Caki2 (cell line): ENCODE measurements at places on chromosomes 1 and 21. TPM values are rescaled to one million over a fixed set of nuclear protein-coding genes. Genes with fewer than 3 reads are reported as not detected.

DNA sequence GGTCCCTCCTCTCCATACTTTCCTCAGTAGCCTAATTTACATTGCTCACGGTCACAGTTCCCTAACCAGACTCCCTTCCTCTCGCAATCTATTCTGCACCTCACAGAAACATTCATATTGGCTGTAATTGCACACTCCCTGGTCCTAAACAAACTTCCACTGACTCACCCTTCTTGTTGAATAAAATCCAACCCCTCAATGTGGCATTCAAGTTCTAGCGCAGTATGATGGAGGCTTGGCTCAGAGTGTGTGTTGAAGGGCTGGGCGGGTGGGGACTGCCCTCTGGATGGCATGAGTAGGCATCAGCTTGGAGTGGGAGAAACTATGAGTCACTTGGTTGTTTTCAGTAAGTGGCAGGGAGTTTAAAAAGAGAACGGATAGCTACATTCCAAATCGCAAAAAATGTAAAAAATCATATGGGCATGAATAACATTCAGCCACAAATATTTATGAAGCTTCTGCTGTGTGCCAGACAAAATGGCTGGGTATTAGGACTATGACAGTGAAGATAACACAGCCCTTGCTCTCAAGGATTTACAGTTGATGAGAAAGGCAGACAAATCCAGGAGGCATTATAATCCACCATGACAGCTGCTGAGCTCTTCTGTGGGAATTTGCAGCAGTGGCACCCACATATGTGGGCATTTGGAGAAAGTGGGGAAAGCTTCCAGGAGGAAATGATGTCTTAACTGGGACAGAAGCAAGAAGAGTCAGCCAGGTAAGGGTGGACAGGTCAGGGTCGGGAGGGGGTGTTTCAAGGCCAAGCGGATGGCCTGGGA lies 42.2 kb upstream of the LYST start:
- DNase-seq: peak; percentile 88

DNA sequence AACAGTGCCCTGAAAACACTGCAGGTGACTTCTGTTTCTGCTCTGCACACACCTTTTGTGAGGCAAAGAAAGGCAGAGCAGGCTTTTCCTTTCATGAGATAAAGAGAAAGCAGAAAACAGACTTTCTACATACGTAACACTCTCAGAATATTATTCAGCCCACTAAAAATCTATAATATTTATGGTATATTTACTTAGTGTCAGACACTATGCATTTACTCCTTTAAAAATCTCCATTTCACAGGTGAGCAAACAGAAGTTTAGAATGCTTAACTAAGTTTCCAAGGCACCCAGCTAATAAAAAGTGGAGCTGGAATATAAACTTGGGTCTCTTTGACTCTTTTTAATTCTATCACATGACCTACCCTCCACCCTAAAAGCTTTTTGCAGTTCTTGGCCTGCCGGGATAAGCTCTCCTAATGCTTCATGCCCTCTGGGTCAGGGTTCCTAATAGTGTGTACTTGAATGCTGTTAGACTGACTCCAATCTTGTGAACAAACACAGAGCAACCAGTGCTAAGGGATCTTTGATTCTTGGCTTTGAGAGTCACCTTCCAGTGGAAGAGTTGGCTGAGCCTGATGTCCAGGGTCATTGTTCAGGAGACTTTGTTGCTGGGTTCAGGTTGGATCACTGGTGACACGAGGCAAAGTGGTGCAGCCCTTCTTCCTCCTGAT lies 27.2 kb downstream of the PROK1 start:
- no peak for DNase-seq

DNA sequence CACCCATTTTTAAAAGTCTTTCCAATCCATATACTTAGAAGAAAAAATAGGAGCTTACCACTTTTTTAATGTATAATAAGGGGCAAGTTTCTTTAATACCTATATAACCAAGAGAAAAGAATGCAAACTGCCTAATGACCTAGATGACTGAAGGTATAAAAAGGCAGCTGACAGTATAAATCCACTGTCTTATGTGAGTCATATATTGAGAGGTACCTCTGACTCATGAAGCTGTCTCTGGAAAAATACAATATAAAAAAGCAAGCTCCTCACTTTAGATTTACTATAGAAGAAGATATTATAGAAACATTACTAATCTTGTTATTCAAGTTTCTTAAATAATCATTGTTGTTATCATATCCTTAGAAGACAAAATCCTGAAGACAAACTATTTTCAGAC lies 144.2 kb downstream of the VAV3 start:
- DNase-seq: no peak

- DNase-seq: no peak
Observed at GRCh38 chr1:26717017-26717491, 21.2 kb downstream of the ARID1A start.

DNA sequence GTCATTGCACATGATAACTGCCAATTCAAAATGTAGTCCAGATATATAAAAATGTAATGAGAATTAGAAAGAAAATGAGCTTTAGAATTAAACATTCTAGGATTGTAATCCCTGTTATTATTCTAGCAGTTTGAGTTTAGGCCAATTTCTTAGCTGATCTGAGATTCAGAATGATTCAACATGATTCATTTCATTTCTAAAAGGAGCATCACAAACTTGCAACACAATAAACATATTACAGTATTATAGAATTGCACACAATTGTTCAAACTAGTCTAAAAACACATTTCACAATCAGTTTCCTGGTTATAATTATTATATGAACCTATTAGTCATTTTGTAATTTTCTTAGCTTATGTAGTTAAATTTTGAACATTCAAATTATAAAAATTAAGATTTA lies 43.3 kb upstream of the TSHB start:
- DNase-seq: no peak

- DNase-seq: no peak
Observed at GRCh38 chr1:87305151-87305550, 23.5 kb upstream of the LMO4 start.

GRCh38 chr1:116716391-116716790 lies 37.8 kb upstream of the CD2 start:
- DNase-seq: no peak

GRCh38 chr1:33093004-33093403 lies 12.1 kb downstream of the AZIN2 start:
- DNase-seq: no peak

GRCh38 chr1:21631944-21632887 lies 36.9 kb downstream of the RAP1GAP start:
- peak; percentile 77 for DNase-seq

- DNase-seq: no peak
Observed at GRCh38 chr1:172556461-172556860, 23.5 kb downstream of the SUCO start.

DNA sequence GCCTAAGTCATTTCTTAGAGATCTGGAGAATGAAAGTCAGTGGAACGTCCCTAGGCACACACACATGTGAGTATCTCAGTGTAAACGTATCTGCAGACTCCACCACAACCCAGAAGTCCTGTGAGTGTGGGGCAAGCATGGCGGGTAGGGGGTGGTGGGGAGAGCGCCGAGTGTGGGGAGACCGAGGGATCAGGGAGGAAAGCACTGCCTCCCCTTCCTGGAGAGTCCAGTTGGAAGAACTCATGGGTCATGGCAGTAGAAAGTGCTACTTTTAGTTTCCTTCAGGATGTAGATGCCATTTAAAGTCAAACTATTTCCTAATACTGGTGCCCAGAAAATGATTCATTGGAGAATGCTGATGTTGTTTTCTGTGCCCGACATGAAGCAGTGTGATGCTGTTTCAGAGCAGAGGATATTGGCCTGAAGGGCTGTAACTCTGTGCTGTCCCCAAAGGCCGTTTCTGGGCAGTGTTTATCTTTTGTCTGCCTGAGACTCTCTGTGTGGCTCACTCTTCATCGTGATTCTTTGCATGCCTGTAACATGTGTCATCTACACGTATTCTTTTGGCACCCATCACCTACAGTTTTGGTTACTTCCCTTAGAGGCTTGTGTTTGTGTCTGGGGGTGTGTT lies 45.7 kb upstream of the TSPAN2 start:
- DNase-seq: peak; percentile 40

DNA sequence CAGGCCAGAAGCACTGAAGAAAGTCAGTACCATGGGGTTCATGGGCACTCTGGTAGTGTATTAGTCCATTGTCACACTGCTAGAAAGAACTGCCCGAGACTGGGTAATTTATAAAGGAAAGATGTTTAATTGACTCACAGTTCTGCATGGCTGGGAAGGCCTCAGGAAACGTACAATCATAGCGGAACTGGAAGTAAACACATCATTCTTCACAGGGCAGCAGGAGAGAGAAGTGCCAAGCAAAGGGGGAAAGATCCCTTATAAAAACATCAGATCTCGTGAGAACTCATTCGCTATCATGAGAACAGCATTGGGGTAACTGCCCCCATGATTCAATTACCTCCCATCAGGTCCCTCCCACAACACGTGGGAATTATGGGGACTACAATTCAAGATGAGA lies 20.2 kb upstream of the ROR1 start:
- no peak for DNase-seq

DNA sequence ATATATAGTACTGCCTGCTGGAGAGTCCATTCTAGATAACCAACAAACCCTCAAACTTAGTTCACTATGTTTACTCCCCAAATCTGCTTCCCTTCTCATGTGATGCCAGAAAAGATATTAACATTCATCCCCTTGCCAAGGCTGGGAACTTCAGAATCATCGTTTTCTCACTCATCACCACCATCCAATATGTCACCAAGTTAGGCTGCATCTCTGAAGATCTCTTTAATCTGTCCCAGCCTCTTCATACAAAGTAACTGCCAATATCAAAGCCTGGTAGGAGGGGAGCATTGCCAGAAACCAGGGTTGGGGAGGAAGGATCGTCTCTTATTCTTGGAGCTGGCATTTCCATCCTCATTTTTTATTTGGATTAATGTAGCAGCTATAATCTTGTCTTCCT lies 71.6 kb downstream of the XCL2 start:
- DNase-seq: no peak

GRCh38 chr1:101069158-101069557 lies 43.6 kb upstream of the DPH5 start:
- no peak for DNase-seq

DNA sequence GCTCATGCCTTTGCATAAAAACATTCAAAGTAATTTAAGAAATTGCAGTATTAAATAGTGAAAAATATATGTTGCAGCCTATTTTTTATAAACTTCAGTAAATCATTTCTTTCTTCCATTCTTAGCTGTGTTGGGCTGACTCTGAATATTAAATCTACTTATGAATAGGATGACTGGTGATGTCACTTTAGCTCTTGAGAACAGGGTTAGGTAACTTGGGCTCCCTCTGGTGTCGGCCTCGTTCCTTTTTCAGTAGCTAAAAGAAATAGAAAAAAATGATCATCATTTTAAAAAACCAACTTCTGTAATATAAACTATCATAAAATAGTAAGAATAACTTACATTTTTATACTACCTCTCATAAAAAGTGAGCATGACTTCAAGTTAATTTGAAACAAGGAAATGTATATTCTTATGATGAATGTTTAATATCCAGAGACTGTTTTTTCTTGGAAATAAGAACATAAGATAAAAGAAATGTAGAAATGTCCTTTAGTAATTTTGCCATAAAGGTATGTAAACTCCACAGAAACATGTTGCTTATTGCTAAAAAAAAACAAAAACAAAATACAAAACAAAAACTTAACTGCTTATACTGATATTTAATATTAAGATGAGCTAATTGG lies 26.8 kb upstream of the NCAM2 start:
- peak; percentile 35 for DNase-seq

- DNase-seq: no peak
Observed at GRCh38 chr1:52602856-52603600, 857 bp downstream of the GPX7 start.

GRCh38 chr21:35990609-35991008 lies 69.7 kb downstream of the SETD4 start:
- DNase-seq: no peak

GRCh38 chr1:240128366-240128765 lies 36.7 kb downstream of the FMN2 start:
- no peak for DNase-seq

HAO2 gene
- not detected in 2 replicates for total RNA-seq

BRDT gene
- total RNA-seq: not detected in 2 replicates

COL8A2 gene
- not detected in 2 replicates for total RNA-seq

SLC2A5 gene
- total RNA-seq: 0.03 TPM in 1 of 2 replicates, not detected in the other

TMCC2 gene
- 7.7 and 9.3 TPM in 2 replicates for total RNA-seq

SPRR3 gene
- not detected in 2 replicates for total RNA-seq

PLA2G2A gene
- total RNA-seq: not detected in 2 replicates

KLHDC7A gene
- 14.4 and 16.3 TPM in 2 replicates for total RNA-seq
